Stimulated activated CD4-positive, alpha-beta T cell treated with anti-CD3 and anti-CD28 coated beads, Interleukin-15, amount 100 ng/mL, for 48 hours (primary cell): ENCODE measurements at places on chromosomes 5 and 9.

GRCh38 chr5:64612344-64612961 is 77.8 kb upstream of the SHISAL2B start:
- DNase-seq: no peak

GRCh38 chr5:68295772-68296171 is 80.2 kb downstream of the PIK3R1 start:
- DNase-seq: no peak

DNA sequence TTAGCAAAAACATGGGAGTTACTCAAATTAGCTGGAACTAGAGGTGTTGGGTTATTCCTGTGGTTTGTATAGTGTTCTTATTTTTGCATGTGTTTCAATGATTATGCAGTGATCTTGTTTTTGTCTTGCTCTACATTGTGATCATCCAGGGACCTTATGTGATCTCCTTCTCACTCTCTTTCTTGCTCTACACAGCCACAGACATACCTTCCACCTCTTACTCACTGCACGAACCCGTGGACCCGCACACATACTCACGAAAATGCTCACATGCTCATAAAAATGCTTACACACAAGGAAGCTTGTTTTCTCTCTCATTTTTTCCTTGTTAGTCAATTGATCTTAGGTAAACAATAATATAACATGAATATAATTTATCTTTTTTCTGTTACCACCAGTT is 187.1 kb downstream of the KDM4C start:
- DNase-seq: no peak

DNA sequence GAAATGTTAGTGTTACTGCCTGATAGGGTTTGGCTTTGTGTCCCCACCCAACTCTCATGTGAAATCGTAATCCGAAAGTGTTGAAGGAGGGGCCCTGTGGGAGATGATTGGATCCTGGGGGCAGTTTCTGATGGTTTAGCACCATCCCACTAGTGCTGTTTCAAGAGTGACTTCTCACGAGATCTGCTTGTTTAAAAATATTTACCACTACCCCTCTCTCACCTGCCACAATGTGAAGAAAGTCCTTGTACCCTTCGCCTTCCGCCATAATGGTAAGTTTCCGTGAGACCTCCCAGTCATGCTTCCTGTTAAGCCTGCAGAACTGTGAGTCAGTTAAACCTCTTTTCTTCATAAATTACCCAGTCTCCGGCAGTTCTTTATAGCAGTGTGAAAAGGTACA is 2.6 kb upstream of the RFX3 start:
- peak; percentile 45 for DNase-seq

- DNase-seq: no peak
Observed at GRCh38 chr5:11903614-11904264, 507 bp downstream of the CTNND2 start.

DNA sequence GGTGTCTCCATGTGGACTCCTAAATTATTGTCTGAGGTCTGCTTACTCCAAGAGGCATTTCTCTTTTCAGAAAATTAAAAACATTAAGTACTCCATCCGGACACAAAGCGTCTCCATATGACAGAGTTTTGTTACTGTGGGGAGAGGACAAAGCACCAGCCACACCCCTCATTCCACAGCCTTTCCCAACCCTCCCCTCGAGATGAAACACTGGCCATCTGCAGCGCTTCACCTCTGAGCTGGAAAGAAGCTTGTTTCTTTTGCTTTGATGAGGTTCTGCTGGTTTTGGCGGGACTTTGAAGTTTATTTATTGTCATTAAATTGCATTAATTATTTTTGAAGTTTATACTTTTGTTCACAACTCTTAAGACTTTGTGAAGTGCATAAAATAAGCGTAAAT is 27.6 kb upstream of the NKD2 start:
- DNase-seq: no peak

GRCh38 chr9:8905731-8906130 is 1106.2 kb upstream of the DMAC1 start:
- no peak for DNase-seq

DNA sequence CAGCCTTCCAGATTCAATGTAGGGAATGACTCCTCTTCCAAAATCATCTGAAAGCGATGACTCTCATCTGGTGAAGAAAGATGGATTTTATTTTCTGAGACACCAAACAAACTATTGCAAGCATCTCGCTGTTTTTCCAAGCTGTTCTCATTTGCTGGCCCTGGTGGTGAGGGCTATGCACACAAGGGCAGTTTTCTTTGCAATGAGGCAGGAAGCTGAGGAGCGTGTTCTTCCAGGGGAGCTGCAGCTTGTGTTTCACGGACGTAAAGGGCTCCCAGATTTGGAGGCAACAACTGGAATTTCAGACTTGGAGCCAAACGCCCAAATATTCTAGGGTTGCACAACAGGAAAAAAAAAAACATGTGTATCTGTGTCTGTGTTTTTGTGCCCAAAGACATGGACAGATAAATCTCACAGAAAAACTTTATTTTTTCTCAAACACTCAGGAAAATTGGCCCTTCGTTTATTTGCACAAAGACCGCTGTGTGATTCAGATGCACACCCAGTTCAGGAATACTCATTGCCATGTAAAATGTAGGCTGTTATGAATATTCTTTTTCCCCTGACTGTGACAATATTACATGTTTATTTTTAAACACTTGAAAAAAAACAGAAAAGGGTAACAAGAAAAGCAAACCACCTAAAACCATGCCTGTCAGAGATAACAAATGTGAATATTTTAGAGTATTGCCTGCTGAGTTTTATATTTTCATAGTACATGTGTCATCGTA is 151.3 kb downstream of the GAS1 start:
- no peak for DNase-seq

GRCh38 chr5:145975361-145976066 is 39.1 kb downstream of the SH3RF2 start:
- no peak for DNase-seq
